ENCODE measurements at places on chromosomes 13 and 19.

GRCh38 chr13:74068471-74068870 lies 65.7 kb downstream of the KLF12 start:
- no peak for DNase-seq

DNA sequence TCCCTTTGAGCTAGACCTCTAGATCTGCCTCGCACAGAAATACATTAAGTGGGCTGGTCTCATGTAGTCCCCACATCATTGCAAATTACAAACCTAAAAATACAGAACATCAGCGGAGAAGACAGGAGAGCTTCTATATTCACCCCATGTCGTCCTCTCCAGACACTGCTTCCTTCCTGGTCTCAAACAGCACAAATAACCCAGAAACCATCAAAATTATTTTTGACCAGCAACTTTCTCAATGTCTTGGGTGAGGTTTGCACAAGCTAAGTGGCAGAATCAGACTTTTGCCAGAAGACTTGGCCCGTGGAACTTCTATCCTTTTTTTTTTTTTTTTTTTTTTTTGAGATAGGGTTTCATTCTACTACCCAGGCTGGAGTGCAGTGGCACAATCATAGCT lies 28.2 kb downstream of the CLEC17A start:
- DNase-seq = no peak

DNA sequence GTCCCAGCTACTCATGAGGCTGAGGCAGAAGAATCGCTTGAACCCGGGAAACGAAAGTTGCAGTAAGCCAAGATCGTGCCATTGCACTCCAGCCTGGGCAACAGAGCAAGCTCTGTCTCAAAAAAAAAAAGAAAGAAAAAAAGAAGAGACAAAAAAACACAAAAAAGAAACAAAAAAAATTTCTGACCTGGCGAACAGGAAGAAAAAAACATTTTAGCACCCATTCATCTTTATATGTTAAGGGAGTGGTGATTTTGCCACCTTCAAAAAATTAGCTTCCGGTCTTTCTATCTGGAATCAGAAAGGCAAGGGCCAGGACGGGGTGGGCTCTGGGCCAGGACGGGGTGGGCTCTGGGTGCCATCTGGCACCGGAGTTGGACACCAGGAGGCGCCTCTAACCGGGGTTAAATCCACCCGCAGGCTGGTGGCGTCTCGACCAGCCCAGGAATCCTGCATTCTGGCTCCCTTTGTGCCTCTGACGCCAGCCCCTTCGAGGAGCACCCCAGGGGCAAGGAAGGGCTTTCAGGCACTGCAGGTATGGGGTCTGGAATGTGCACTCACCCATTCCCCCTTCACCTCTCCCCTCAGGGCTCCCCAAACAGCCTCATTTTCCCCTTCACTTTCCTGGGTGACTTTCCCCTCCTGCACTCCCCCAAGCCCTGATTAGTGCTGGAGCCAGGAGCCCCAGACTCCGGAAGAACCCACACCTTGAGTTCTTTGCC lies 10.4 kb upstream of the ZSWIM4 start:
- DNase-seq = peak; percentile 64

DNA sequence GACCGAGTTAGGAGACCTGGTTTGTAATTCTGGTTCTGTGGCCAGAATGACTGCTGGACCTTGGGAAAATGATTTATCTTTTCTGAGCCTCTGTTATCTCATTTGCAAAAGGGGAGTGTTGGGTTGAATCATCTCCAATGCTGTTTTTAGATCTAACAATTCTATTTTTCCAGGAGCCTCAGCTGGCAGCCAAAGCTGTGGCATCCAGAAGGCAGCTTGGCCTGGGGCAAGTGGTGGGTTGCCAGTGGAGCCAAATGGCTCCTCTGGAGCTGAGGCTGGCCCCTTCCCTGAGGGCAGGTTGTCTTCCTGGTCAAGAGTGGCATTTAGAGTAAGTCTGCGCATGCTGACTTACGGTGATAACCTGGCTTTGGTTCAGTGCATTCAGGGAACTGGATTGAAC lies 21.3 kb downstream of the B3GLCT start:
- DNase-seq = no peak

DNA sequence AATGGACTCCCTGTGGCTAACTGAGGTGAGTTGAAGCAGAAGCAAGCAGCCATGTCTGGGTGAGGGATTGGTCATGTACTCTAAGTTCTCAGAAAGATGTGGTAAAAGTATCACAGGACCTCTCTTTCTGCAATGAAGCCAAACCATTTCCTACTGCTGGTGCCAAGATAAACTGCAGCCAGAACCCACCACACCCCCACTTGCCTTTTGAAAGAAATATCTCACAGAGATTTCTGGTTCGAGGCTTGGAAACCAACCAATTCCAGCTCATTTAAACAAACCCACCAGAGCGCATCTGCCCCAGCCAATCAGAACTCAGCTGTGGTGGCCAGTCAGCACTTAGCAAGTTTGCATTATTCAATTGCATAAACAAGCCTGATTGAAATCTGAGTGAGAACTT lies 204.5 kb upstream of the ATXN8OS start:
- DNase-seq = no peak

GRCh38 chr13:81207636-81208035 lies 866.7 kb upstream of the SPRY2 start:
- peak; percentile 38 for DNase-seq

DNA sequence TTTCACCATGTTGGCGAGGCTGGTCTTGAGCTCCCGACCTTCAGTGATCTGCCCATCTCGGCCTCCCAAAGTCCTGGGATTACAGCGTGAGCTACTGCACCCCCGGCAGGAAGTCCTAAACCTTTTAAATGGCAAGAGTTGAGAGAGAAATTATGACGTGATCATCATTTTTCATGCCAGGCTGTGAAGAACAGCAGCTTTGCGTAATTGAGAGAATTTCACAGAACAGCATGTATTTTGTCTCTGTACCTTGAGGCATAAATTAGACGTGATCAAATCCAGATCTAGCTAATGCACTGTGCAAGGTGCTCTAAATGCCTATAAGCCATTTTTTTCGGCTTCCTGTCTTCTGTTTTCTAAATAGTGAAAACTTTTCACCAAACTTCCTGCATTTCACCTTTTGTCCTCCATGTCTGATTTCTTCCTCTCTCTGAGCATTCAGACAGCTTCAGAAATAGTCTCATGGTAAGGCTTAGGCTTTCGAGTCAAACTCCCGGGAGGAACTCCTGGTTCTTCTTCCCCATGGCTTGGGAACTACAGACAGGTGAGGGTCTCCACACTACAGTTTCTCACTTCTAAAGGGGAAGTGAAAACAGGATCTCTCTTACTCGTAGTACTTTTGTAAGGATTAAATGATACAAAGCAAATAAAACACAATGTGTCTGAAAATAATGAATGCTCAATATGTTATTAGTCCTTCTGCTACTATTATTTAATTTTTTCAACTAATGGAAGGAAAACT lies 51.0 kb downstream of the WDFY2 start:
- no peak for DNase-seq

- DNase-seq = no peak
These were observed 121.5 kb downstream of the FGF14 start for GRCh38 chr13:102280366-102280765.

DNA sequence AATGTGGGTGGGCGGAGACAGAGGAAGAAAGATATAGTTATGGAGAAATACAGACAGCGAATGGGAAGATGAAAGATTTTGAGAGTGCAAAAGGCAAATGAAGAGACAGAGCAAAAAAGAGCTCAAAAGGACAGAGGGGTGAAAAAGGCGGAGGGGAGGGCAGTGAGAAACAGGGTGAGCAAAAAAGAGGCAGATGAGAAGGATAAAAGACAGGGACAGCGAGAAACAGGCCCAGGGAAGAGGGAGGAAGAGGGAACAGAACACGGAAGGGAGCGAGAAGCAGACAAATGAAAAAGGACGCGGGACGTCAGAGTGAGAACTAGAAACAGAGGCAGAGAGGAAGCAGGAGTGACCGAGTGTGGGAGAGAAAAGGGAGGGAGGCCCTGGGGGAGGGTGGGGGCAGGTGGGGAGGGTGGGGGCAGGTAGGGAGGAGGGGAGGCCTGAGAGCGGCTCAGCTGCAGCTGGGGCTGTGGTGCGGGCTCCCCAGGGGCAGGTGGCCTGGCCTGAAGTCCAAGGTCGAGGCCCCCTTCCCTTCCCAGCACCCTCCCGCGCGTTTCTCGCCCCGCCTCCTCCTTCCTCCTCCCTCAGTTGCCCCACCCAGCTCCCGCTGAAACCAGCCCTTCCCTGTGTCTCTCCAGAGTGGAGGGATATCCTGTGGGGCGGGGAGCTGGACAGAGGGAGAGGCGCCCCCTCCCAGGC lies 2.9 kb downstream of the KLK1 start:
- no peak for DNase-seq

GRCh38 chr13:22200440-22200839 lies 529.6 kb downstream of the FGF9 start:
- DNase-seq = no peak

DNA sequence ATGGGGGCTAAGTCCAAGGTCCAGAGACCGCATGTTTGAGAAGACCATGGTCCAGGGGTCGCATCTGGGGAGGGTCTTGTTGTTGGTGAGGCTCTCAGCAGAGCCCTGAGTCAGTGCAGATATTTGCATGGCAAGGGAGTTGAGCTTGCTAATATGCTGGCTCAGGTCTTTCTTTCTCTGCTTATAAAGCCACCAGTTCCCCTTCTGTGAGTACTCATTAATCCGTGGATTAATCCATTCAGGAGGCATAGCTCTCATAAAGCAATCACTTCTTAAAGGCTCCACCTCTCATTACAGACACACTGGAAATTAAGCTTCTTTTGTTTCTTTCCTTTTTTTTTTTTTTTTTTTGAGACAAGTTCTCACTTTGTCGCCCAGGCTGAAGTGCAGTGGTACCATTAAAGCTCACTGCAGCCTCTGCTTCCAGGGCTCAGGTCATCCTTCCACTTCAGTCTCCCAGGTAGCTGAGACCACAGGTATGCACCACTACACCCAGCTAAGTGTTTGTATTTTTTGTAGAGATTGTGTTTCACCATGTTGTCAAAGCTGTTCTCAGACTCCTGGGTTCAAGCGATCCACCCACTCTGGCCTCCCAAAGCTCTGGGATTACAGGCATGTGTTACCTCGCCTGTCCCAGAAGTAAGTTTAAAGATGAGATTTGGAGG lies 216.4 kb downstream of the SLITRK5 start:
- DNase-seq = no peak

DNA sequence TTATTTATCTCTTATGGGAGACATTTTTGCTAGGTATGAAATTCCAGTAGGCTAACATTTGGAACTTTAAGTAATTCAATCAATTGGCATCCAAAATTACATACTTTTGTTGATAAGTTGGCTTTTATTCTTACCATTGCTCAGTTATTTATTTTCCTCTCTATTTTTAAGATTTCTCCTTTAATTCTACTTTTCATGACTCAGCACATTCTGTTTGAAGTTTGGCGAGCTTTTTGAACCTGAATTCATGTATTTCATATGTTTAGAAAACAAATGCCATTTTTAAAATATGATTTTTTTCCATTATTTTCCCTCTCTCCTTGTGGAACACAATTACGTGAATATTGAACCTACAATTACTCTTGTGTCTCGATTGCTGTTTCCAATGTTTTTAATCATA lies 2896.3 kb upstream of the PCDH20 start:
- no peak for DNase-seq

GRCh38 chr13:80499536-80500290 lies 158.8 kb upstream of the SPRY2 start:
- no peak for DNase-seq

DNA sequence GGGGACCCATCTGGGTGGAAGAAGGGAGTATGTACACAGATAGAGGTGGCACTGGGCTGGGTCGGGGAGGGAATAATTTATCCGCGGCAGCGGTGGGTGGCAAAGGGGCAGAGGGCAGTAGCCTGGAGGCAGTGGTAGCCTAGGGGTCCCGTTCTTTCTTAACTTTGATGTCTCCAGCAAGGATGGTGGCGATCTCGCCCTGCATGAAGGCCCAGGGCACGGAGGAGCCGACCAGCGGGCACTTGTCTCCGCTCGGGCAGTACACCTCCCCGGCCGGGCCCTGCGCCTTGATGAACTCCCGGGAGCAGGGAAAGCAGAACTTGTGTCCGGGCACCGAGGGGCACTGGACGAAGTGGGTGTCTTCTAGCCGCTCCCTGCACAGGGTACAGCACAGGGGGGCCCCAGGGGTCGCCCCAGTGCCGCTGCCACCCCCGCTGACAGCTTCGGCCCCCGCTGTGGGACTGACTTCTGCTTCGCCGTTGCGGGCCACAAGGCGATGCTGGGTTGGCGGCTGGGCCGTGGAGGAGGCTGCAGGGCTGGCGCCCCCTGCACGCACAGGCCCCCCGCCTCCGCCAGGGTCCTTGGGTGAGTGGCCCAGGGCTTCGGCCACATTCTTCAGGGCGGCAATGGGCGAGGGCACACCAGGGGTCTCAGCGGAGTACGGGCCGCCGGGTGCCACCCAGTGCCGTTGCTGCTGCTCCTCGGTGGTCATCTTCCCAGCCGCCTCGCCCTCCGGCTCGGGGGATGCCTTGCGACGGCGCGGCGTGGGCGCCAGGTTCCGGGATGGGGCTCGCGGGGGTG lies 1.9 kb downstream of the IRF2BP1 start:
- DNase-seq = no peak

GRCh38 chr19:35533822-35534392 lies 651 bp downstream of the GAPDHS start:
- DNase-seq = peak; percentile 23

- peak; percentile 13 for DNase-seq
These were observed 54.7 kb upstream of the HTR2A start for GRCh38 chr13:46951516-46951915.

DNA sequence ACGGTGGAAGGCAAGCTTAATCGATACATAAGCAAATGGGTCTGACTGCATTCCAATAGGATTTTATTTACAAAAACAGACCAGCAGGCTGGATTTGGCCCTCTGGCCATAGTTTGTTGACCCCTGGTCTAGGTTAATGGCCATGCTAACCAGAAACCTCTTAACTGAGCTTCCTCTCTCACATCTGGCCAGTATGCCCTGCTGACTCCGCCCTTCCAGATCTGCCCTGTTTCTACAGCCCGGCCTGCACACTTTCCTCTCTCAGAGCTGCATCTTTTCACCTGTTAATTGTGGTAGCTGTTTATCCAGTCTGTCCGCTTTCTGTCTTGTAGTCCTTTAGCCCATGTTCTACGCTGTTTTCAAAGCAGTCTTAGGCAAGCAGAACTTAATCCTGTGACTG lies 25.6 kb downstream of the EDNRB start:
- no peak for DNase-seq
